ENCODE measurements at places on chromosomes 6 and 20.
A peak's percentile ranks its signal among the peaks of the same experiment; 100 is the strongest.

DNA sequence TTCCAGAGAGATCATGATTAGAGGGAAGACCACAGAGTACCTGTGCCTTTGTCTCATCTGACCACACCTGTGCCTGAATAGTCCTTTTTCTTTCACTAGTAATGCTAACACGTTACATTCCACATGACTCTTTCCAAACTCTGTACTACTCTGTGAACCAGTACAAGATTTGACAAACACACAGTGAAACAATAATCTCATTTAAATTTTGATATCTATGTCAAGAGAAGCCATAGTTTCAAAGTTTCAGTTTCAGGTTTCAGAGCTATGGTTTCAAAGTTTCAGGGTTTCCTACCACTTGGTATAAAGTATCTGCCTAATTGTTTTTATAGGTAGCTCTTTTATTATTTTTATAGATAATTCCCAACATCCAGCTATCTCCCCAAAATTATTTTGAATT lies 62.0 kb upstream of the PHACTR2 start:
- DNase-seq = no peak

- DNase-seq = no peak
Observed at GRCh38 chr20:61800359-61801064, 265.2 kb downstream of the TAF4 start.

DNA sequence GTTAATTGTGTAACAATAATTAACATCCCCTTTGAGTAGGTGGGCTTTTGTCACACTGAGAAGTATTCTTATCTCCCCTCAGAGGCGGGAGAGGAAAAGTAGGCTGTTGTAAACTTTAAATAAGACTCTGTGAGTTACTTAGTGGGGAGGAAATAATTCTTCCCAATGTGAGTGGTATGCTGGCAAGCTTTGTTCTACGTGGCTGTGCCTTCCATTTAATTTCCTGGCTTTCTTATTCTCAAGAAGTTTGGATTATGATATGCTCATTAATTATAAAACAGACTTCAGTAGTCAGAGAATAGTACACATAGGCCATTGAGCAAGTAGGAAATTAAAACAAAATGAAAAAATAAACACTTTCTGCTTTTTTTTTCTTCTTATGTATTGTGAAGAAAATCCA lies 19.1 kb downstream of the ADGRB3 start:
- no peak for DNase-seq

DNA sequence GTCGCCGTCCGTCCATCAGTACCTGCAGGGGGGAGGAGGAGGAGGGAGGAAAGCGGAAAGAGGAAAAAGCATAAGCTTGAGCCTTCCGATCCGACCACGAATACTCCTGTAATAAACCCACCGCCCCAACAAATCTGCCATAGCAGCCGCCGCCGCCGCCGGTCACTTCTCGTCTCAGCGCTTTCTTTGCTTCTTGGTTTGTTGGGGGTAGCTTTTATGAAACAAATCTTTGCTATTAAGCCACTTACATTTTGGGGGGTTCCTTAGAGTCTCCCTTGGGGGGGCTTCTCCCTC lies 277 bp downstream of the ADGRB3 start:
- no peak for DNase-seq

DNA sequence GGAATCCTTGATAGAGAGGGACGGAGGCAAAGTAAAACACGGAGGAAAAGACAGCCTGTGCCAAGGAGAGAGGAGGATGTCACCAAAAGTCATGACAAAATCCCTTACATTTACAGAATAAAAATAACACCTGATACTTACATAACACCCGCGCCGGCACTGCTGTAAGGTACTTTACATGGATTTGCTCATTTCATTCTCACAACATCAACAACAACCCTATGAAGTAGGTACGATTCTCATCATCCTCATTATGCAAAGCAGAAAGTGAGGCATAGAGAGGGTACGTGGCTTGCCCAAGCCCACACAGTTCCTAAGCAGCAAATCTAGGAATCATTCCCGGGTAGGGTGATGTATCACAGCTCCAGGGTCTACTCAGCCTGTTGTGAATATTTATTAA lies 67.6 kb upstream of the NFATC2 start:
- DNase-seq = no peak

GRCh38 chr6:4973982-4974745 lies 29.7 kb downstream of the RPP40 start:
- peak; percentile 13 for DNase-seq

- DNase-seq = no peak
Observed at GRCh38 chr20:51678026-51678697, 90.0 kb downstream of the ATP9A start.

DNA sequence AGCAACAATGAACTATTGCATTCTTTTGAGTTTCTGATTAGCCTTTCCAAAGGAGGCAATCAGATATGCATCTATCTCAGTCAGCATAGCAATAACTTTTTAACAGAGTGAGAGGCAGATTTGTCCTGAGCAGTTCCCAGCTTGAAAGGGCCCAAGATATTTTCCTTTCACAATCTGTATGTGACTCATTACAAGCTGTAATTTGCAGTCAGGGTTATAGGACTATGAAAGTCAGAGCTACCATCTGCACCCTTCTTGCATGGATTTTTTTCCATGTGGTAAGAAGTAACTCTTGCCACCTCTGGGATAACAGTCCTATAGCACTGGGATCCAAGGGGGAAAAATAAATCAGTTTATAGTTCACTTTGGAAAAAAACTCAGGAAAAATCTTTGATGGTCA lies 318.2 kb upstream of the RGS17 start:
- no peak for DNase-seq

GRCh38 chr20:19756761-19757486 lies 1.1 kb upstream of the RIN2 start:
- DNase-seq = peak; percentile 20

- DNase-seq = no peak
Observed at GRCh38 chr6:17962436-17963031, 24.9 kb downstream of the KIF13A start.

GRCh38 chr6:90780778-90781177 lies 193.9 kb upstream of the MAP3K7 start:
- no peak for DNase-seq

DNA sequence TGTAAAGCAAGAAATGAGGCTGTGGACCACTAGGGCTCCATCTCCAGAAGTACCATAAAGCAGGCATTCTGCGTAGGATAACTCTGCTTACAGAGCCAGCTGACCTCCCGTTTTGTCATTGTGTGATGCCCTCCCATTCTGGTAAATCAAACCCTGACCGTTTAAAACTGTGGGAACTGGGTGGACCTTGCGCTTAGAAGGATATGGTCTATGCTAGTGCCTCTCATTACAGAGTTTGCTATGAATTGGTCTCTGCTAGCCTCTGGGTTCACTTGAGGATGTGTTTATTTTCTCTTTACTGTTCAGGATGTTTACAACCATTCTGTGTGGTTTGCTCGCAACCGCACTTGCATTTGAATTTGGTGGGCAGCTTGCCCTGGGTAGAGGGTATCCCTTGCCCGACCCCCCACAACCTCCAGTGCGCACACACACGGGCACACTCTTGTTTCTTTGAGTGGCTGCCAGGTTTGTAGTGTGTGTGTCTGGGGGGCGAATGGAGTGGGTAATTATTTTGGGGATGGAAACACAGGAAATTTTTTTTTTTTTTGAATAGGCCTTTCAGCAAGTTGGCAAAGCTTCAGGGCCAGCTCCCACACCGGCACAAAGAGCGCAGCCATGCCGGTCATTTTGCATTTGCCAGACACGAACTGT lies 198.3 kb downstream of the JARID2 start:
- no peak for DNase-seq

- DNase-seq = no peak
Observed at GRCh38 chr6:139156551-139156950, 21.7 kb downstream of the HECA start.

GRCh38 chr20:47552996-47553395 lies 51.3 kb downstream of the NCOA3 start:
- no peak for DNase-seq

DNA sequence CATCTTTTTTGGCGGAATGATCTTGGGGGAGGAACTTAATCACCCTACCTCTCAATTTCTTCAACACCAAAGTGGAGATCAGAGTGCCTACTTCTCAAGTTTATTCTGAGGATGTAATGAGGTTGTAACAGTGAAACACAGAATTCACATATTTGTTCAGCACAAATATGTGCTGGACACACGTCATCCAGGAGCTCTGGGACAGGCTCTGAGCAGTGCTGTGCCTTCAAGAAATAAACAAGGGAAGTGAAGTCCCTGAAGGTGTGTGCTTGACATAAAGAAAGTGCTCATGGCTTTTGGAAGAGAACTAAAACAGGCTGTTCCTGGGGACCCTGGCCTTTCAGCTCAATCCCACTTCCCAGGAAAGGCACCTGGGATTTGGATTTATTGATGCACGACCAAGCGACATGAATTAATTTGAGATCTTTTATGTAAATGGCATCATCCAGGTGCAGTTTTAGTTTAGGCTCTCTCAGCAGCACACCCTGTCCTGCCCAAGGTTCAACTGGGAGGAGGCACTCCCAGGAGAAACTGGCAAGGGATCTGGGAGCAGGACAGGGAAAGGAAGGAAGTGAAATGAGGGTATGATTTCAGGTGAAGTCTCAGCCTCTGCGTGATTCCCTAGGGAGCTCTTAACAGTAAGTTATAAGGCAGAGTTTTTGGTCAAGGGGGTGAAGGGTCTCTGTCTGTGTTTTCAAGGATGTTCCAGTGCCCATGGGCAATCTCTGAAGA lies 211.0 kb downstream of the FOXA2 start:
- no peak for DNase-seq

DNA sequence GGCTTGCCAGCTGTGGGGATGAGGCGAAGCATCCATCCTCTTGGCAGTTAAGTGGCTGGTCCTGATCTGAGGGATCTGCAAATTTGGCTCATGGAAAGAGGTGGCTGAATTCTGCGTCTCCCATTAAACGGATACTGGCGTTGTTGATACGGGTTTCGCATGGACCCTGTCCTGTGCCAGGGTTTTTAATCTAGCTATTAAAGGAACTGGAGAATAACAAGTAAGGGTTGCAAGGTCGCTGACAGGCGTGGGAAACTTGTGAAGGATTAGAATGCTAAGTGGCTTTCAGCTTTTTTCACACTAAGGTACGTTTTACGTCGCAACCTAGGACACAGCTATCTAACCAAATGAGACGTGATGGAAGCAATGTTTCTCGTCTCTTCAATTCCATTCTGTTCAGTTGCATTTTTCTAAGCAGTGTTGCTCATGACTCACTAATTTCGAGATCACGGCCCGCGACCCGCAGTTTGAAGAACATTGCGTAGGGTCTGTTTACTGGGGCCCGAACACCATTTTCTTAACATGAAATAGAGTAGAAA lies 852 bp downstream of the GMNN start:
- no peak for DNase-seq

Measured in DMS153 (cell line).